ENCODE measurements at places on chromosomes 2 and 18.

GRCh38 chr2:62455957-62456692 lies 49.9 kb downstream of the TMEM17 start:
- DNase-seq = no peak

- DNase-seq = peak; percentile 55
These were observed 52.7 kb upstream of the MAPK4 start for GRCh38 chr18:50507120-50507590.

DNA sequence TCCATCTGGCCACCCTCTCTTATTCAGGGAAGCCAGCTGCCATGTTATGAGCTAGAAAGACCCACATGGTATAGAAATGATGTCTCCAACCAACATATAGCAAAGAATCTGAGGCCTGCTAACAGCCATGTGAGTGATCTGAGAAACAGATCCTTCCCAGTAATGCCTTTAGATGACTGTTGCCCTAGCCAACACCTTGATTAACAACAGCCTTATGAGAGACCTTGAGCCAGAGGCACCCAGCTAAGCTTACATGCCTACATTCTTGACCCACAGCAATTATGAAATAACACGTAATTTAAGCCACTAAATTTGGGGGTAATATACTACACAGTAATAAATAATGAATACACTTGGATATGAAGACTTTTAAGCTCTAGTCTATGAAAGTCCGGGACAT lies 13.0 kb downstream of the KANSL1L start:
- no peak for DNase-seq

DNA sequence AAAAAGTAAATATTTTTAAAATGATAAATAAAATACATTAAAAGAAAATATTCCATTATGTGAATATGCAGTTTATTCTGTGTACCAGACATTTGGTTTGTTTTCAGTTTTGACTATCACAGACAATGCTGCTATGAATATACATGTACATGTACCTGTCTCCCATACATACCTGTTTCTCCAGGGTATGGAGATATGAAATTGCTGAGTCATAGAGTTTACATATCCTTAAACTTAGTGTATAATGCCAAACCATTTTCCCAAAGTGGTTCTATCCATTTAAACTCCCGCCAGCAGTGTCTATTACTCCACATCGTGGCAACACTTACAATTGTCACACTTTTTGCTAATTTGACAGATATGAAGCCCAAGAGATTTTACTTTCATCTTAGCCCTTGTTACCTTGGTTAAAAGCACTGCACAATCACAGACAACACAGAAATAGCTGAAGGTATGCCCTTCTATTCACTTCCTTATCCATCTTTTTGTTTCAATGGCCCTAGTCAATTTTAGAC lies 56.3 kb downstream of the ZNF521 start:
- DNase-seq = no peak

DNA sequence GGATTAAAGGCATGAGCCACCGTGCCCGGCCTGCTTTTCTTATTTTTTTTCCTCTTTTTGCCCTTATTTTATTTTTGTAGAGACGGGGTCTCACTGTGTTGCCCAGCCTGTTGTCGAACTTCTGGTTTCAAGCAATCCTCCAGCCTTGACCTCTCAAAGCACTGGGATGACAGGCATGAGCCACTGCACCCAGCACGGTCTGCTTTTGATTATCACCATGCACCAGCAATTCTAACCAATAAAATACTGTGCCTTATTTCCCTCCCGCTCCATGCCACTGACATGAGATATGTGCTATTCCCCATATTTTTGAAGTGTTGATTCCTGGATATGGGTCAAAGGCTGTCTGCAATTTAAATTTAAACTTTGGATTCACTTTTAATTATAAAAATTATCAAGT lies 42.9 kb downstream of the ACYP2 start:
- DNase-seq = no peak

GRCh38 chr2:215409331-215410127 lies 26.3 kb downstream of the FN1 start:
- no peak for DNase-seq

DNA sequence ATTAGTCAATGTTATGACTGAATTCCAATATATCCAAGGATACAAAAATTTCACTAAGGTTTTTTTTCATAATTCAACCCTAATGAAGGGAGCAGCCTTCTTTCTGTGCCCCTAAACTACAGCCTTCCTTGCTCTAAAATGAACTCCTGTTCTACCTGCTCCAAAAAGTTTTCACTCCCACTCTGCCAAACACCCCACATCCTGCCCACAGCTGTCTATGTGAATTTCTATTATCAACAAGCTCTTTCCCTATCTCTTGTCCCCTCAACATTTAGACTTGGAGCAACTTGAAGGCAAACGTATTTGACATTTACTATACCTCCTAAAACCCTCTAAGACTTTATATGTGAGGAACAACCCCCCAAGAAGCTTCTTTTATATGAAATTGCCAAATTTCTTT lies 2.5 kb downstream of the STAT4 start:
- no peak for DNase-seq

DNA sequence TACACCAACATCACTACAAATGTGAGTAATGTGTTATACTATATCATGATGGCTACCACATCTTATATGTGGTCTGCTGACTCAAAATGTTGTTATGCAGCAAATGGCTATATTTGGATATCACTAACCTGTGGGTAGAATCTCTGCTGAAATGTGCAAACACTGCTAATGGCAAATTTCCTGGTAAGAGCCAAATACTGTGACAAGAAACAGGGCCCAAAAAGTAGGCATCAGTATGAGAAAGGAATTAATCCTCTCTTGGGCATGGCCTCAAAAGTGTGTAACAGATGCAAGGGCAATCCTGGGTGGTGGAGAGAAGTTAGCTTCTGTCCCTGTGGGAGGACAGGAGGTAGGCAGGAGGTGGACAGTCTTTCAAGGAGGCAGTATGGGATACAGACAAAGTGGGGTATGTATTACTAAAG lies 13.3 kb downstream of the ATF2 start:
- no peak for DNase-seq

DNA sequence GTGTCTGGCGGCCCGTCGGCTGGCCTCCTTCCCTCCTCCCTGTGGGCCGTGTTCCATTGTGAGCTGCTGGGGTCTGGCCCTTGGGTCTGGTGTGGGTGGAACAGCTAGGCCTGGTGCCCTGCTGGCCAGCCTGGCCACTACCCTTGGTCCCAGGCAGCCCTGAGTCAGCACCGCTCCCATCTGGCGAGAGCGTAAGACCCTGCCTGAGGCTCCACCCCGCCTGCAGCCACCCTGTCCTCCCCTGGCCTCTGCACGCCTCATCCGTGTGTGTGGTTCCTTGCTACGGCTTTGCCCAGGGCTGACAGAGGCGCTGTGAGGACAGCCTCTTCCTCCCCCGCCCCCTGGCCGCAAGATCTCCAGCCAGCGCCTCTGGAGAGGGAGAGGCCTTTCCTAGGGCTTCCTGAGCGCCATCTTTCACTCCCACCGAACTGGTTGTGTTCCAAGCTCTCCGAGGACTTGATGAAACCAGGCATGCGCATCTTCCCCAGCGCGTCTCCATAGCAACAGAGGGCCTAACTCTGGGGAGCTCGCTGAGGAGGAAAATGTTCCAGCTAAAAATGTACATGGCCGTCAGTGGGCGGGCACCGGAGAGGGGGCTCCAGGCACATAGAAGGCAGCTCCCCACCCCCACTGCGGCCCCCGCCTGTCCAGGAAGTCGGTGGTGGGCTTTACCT lies 83.0 kb downstream of the STPG4 start:
- DNase-seq = no peak

DNA sequence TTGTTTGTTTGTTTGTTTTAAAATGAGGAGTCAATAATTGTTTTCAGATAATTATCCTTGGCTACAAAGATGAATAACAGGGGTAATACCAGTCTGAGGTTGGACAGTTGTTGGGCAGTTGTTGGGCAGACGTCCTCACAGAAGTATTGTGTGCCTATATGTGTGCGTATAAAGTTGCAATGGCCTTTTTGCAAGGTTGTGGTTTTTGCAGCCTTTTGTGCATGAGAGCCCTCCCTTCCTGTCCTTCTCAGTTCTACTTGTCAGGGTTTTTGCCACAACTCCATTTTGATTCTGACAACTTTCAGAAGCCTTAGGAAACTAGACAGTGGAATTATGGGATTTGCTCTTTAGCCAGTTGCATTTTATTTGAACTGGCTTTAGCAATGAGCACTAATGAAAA lies 6.0 kb upstream of the STK39 start:
- no peak for DNase-seq

DNA sequence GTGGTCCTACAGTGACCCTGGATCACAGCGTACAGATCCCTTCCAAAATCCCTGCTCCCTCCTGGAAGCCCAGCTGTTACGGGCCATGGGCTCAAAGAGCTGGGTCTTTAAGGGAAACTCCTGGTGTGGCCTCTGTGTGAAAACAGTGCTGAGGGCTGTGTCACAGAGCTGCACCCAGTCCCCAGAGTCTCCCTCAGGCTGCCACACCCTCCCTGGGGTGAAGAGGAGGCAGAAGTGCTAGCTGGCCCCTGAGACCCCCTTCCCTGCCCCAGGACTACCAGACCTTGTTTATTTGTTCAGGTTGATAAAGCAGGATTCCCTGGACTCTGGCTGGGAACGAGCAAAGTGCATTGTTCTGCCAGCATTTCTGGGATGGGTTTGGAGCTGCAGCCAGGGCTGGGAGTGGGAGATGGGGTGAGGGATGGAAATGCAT lies 7.7 kb downstream of the ATOH8 start:
- no peak for DNase-seq

DNA sequence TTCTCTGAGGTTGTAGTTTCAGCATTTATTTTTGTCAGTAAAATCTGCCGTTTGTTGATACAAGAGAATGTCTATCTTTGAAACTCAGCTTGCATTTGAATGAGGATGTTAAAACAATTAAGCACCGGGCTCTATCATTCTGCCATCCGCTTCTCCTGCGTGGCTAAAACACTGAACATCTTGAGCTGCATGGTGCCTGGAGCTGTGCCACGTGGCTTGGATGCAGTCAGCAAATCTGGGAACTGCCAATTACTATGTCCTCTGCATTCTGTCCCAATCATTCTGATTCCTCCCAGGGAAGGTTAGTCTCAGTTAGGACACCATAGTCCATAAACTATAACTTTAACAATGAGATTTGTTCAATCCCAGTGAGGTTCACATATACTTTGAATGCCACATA lies 598.4 kb downstream of the FBXO15 start:
- DNase-seq = no peak

- DNase-seq = no peak
These were observed 252.3 kb downstream of the MBD5 start for GRCh38 chr2:148273158-148273691.

GRCh38 chr2:190129421-190130199 lies 67.1 kb upstream of the MSTN start:
- no peak for DNase-seq

DNA sequence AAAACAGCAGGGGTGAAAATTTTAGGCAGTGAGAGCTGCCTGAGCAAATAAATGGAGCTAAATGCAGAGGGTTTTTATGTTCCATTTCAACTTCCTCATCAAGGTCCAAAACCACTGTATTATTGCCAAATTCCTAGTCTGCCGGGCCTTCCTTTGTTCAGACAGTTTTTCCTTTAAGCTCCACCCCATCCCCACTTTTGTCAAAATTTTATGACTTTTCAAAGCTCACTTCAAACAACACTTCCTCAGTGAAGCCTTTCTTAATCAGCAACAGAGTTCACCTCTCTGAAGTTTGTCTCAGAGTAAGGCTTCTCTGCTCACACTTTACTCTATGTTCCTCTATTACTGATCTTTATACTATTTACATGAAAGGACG lies 81.3 kb downstream of the CERKL start:
- no peak for DNase-seq

GRCh38 chr2:163571423-163572102 lies 164.2 kb downstream of the FIGN start:
- no peak for DNase-seq

GRCh38 chr2:210503725-210504191 lies 27.2 kb upstream of the LANCL1 start:
- no peak for DNase-seq

DNA sequence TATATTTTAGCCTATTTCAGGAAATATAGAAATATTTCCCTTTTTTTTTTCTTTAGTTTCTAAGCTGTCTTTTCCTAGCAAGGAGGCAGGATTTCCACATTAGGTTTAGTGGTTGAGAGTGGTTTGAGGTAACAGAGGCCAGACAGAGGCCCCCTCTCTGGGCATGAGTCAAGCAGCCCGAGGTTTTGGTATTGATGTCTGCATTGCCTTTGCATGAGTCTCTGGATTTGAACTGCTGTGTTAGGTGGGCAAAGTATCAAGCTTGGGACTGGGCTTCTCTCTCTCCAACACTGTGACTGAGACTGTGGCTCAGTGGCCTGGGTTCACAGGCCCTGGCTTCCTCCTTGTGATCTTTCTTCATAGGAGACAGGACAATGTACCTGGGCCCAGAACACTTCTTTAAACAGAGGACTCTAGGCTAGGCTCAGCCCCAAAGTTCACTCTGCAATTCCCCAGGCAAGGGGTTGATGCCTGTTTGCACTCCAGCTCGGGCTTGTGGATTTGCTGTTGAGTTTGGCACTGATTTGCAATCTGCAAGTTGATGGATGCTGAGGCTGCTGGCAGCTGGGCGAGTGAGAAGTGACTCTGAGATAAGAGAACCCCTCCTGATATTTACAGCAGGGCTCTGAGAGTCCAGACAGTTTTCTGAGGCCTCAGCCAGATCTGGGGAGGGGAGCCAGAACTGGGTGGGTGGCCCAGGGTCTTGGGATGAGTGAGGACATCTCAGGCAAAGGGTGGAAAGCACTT lies 271.2 kb downstream of the EN1 start:
- no peak for DNase-seq

DNA sequence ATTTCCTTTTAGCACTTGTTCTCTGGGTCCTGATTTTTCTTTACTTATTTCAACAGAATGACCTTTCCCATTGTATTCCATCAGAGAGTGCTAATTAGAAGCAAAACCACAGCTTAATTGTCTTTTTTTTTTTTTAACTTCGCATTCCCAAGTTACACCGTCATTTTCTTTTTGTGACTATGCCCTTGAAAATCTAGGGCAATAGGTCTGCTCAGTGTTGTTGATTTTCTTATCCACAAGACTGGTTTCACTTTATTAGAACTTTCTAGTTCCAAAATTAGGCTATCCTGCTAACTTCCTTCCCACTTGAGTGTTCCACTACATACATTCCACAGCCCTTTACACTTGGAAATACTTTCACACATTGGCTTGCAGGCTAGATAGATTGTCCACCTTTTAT lies 18.7 kb upstream of the ADAM17 start:
- DNase-seq = no peak

- DNase-seq = no peak
These were observed 79.6 kb downstream of the WDSUB1 start for GRCh38 chr2:159206736-159207380.

DNA sequence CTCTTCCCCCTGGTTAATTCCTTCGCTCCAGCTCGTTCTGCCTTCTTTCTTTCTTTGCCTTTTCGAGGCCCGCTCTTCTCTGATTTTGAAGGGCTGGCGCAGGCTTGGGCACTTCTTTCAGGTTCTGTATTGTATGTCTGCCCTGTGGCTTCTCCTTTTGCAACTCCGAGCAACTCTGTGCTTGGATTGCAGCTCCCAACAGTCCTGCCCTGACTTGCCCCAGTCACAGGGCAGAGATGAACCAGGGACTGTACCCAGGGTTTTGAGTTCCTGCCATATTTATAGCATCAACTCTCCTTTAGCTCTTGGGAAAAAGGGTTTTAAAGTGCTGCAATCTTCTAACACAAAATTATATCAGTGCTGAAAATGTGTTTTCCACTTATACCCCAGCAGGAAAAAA lies 31.1 kb upstream of the CD8A start:
- DNase-seq = no peak

Measured in COLO829 (cell line).